Activated CD4-positive, CD25-positive, alpha-beta regulatory T cell (primary cell): ENCODE measurements at places on chromosomes 2 and 18.

GRCh38 chr2:240956935-240957655 is 41.3 kb upstream of the SNED1 start:
- no peak for DNase-seq

- no peak for DNase-seq
Observed at GRCh38 chr2:24176326-24176725, 1.5 kb downstream of the FAM228A start.

DNA sequence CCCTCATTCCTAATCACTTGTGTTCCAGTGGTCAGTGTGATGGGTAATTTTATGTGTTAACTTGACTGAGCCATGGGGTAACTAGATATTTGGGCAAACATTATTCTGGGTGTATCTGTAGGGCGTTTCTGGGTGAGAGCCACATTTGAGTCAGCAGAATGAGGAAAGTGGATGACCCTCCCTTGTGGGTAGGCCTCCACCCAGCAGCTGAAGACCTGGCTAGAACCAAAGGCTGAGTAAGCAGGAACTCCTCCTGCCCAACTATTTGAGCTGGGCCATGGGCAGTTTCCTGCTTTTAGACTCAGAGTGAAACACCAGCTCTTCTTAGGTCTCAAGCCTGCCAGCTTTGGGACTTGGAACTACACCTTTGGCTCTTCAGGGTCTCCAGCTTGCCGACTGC is 141.8 kb downstream of the ACKR3 start:
- DNase-seq, result no peak

DNA sequence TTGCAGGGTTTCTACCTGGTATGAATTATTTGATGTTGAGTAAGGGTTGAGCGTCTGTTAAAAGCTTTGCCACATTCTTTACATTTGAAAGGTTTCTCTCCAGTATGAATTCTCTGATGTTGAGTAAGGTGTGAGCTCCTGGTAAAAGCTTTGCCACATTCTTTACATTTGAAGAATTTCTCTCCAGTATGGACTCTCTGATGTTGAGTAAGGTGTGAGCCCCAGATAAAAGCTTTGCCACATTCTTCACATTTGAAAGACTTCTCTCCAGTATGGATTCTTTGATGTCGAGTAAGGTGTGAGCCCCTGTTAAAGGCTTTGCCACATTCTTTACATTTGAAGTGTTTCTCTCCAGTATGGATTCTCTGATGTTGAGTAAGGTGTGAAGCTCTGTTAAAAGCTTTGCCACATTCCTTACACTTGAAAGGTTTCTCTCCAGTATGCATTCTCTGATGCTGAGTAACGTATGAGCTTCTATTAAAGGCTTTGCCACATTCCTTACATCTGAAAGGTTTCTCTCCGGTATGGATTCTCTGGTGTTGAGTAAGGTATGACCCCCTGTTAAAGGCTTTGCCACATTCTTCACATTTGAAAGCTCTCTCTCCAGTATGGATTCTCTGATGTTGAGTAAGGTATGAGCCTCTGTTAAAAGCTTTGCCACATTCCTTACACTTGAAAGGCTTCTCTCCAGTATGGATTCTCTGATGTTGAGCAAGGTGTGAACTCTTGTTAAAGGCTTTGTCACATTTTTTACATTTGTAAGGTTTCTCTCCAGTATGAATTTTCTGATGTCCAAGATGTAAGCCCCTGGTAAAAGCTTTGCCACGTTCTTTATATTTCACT is 27.1 kb downstream of the ZNF519 start:
- no peak for DNase-seq

DNA sequence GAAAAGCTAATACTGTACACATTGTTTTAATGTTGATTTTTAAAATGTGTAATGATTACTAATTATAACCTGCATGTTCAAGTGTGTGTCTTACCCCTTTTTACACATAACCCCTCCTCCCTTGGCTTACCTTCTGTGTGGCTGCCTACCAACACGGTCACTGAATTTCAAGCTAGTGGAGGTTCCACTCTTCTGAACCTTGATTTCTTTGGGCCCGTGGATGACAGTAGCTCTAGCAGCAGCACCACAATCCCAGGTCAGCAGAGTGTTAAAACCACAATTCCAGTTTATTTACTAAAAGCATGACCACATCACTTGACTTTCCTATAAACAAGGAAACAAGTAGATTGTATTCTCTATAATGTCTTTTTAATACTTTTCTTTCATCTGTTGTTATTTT is 56.9 kb downstream of the AFTPH start:
- no peak for DNase-seq

DNA sequence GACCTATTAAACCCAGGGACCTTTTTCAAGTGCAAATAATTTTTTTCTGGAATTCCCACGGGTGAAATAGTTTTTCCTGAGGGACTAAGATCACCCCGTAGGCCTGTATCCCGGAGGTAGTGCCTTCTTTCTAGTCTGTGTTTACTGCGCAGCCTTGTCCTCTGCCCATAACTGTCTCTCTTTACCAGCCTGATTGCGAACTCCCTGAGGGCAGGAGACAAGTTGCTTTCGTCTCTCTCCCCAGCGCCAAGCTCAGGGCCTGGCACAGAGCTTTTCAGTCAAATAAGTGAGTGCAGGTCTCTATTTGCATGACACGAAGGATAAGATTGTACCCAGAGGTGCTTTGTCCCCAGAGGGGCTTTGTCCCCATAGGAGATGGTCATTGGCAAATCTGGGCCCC is 123.9 kb downstream of the DDX1 start:
- no peak for DNase-seq

- no peak for DNase-seq
Observed at GRCh38 chr2:10150436-10150835, 27.9 kb downstream of the RRM2 start.

GRCh38 chr2:67954093-67954748 is 108.6 kb downstream of the C1D start:
- no peak for DNase-seq

DNA sequence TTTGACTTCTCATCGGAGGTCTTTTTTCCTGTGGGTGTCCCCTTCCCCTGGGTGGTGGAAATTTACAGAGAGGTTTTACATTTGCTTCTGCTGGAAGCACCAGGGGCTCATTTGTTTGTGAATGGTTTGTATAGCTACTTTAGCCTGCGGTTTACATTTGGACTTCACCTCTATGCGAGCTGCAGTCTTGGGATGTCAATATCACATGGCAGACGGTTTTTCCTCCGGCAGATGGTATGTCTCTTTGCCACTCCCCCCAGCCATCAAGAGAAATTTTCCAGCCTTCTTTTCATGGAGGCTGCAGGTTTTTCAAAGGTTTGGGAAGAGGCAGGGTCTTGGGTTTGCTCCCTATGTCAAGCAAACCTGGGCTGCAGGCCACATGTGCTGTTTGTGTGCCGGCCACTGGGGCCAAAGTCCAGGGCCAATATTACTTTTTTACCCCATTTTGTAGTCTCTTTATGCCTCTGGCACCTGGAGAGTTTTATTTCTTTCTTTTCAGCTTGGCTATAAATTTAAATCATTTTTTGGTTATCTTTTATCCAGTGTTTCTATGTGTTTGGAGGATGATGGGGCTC is 23.9 kb upstream of the BOD1L2 start:
- no peak for DNase-seq

DNA sequence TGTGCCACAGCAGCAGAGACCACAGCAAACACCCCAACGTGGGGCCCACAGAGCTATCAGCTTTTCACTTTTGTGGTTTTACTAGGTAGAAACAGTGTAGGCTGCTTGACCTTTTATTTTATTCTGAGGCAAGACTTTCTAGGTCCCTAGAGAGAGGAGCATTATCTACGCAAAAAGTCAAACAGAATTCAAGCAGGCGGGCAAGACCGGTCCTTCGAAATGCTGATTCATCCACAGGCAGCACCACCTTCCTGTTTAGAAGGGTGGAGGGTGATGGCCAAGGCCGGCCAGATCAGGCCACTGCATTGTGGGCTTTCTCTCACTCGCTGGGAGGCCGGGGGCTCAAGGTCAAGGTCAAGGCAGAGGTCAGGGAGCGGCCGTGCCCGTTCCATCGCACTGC is 573.0 kb downstream of the GALR1 start:
- no peak for DNase-seq

GRCh38 chr2:188892636-188893035 is 81.5 kb upstream of the COL3A1 start:
- DNase-seq, result no peak

DNA sequence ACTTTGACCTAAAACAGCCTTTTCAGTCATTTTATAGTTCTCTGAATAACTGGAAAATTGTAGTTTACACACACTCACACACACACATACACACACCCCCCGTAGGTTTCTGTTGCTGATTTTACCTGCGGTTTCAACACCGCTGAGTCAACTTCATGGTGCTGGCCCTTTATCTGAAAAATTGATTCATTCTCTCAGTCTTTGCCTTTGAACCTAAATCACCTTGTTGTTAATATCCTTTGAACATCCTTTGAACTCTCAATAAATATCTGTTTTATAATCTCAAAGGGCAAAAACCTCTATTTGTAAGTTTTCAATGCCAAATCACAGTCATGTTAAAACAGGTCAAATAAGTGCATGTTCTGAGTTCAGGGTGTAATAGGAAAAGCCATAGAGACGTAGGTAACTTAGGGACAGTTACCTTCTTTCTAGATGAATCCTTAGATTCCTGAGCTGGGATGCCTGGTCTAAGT is 109.0 kb upstream of the BZW1 start:
- DNase-seq, result peak; percentile 37

DNA sequence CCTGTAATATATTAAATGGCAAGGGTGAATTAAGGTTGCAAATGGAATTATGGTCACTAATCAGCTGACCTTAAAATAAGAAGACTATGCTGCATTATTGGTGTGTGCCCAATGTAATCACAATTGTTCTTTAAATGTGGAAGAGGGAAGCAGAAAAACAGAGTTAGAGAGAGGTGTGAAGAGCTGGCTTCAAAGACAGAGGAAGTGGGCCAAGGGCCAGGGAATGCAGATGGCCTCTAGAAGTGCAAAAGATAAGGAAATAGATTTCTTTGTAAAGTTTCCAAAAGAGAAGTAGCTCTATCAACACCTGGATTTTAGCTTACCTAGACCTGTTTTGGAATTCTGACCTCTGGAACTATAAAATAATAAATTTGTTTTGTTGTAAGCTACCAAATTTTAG is 276.0 kb downstream of the LRRTM1 start:
- no peak for DNase-seq

DNA sequence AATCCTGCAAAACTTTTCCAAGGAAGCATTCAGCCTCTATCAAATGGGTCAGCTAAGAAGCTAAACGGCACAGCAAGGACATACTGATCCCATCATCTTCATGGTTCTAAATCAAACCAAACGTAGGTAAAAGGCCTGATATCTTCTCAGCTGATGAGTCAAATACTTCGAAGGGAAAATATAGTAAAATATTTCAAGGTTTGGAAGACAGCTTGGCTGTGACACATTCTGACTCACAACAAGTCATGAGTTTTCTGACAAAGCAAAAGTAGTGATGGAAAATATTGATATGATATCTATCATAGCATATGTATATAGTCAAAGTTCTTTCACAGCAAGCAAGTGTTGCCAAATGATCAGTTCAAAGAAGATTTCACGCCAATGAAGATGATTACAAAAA is 31.5 kb downstream of the DOCK10 start:
- DNase-seq, result no peak

DNA sequence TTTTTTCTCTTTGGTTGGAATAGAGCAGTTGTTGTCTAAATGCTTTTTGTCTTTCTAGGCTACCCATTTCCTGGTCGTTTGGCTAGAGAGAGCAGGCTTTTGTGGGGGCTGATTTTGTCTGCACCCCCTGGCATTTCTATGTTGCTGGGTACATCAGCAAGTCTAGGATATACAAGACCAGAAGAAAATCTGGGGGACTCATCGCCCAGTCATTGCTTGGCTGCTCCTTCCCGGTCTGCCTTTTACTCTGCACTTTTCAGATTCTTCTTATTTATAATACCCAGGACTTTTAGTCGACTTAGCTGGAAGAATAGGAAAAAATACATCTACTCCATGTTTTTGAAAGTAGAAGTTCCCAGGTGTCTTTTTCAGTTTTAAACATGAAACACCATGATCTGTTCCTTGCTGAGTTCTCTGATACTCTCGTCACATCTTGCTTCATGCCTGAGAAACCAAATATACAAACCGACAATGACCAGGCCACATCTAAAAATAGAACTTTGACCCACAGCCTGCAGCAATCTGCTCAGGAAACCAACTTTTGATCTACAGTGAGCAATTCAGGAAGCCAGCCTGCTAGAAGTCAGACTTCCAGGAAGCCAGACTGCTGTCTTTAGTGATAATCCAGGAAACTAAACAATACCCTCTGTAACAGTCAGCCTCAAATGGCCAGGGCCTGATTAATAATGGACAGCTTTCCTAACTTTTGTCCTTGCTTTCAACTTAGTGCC is 163.8 kb upstream of the MEX3C start:
- no peak for DNase-seq

DNA sequence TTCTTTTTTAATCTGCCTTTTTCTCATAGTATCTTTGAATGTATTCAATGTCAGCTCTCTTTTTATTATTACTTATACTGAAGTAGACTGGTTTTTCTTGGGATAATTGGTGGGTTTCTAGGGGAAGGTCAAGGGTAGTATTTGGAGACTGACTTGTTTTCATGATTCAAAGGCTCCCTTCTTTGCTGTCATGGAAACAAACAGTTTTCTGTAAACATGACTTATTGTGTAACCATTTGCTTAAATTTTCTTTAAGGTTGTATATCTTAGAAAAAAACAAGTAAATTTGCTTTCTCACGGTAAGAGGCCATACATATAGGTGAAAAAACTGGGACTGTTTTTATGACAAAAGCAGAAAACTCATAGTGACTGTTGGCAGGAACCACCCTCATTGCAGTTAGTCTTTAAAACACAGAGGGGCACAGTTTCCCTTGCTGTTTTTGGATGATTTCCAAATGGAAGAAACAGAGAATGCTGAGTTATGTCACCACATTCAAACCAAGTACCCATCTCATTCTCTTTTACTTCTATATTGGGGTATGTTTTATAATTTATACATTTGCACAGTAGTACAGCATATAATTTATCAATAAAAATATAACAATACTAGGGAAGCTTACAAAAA is 5.8 kb upstream of the RDH14 start:
- DNase-seq, result no peak

GRCh38 chr2:190961918-190962487 is 52.0 kb downstream of the STAT1 start:
- DNase-seq, result no peak

- DNase-seq, result no peak
Observed at GRCh38 chr2:43305517-43305916, 79.1 kb upstream of the ZFP36L2 start.

- no peak for DNase-seq
Observed at GRCh38 chr2:13578547-13578946, 861.8 kb downstream of the TRIB2 start.

GRCh38 chr2:134626781-134627180 is 92.0 kb downstream of the TMEM163 start:
- DNase-seq, result no peak
